ENCODE measurements at places on chromosomes 6 and 20. TPM values are rescaled to one million over a fixed set of nuclear protein-coding genes. Genes with fewer than 3 reads are reported as not detected.
A peak's percentile ranks its signal among the peaks of the same experiment; 100 is the strongest.

DNA sequence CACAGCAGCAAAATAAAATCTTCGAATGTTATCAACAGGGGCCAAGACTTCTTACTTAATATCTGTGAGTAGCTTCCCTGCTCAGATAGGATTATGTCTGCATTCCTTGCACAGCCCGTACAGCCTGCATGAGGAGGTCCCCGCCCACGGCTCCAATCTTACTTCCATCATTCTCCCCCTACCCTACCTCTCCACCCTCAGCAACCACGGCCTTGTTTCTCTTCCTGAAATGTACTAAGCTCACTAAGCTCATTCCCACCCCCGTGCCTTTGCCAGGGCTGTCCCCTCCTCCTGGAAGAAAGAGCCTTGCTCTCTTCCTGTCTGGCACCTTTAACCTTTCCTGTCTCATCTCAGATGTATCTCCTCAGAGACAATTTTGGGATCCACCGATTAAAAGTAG lies 120.4 kb downstream of the BCAS1 start:
- no peak overlapping the region for H3K27ac ChIP-seq
- no peak for DNase-seq
- H3K4me3 ChIP-seq = no peak overlapping the region
- H3K27me3 ChIP-seq = no peaks in the 10 kb centered on the region

GRCh38 chr6:133671376-133671775 lies 217.5 kb upstream of the TCF21 start:
- no peaks in the 10 kb centered on the region for H3K36me3 ChIP-seq
- no peak for DNase-seq
- no peaks in the 10 kb centered on the region for H3K27me3 ChIP-seq

DNA sequence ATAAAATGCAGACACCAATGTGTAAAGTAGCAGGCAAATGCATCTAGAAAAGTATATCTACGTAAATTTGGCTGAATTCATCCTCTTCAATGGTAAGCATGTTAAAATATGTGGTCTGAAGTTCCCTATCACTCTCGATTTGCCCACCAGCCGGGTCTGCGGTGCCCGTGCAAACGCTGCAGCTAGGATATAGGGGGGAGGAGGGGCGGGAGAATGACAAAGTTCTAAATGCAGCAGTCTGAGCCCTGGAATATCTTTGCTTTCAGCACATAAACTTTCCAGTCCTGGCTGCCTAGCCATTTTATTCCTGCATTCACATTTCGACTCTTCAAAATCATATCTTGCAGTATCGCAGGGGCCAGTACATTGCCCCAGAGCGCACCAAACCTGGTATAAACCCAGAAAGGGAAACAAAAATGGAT lies 708 bp downstream of the NRN1 start:
- no peak for DNase-seq
- peak overlapping the region; percentile 23 for H3K4me3 ChIP-seq
- peaks cover 59% of the 10 kb centered on the region for H3K27me3 ChIP-seq

DNA sequence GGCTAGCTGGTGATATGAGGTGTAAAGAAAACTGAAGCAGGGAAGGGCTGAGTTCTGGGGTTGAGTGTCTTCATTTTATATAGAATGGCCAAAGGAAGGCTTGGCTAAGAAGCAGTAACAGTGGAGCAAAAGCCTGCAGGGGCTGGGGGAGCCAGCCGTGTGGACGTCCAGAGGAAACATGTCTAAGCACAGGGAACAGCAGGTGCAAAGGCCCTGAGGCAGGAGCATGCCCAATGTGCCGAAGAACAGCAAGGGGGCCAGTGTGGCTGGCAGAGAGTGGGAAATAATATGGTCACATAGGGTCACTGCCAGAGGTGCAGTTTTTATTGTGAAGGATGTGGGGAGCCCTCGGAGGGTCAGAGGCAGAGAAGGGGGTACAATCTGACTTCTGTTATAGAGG lies 60.5 kb upstream of the KCNG1 start:
- no peaks in the 10 kb centered on the region for H3K36me3 ChIP-seq
- no peak for DNase-seq
- H3K27me3 ChIP-seq = no peaks in the 10 kb centered on the region
- H3K4me1 ChIP-seq = no peaks in the 10 kb centered on the region
- no peak overlapping the region for H3K27ac ChIP-seq
- no peak overlapping the region for H3K4me3 ChIP-seq

- DNase-seq = no peak
- H3K36me3 ChIP-seq = no peaks in the 10 kb centered on the region
- no peaks in the 10 kb centered on the region for H3K27me3 ChIP-seq
- H3K4me3 ChIP-seq = no peak overlapping the region
These were observed 95.9 kb upstream of the JAG1 start for GRCh38 chr20:10769700-10770099.

DNA sequence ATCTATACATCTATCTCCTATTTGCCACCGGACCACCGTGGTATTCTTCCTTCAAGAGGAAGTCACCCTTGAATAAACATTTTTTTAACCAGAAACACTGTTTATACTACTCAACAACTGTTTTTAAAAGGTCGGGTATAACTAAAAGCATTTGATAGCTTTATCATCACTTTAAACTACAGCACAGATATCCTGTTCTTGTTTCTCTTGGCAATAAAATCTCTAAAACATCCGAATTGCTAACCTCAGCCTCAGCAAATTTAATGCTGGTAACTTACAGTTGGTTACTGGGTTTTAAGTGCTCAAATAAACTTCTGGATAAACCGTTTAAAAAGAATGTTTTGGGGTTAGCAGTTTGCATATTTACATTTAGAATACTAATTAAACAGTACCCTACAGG lies 20.4 kb downstream of the ZUP1 start:
- H3K27me3 ChIP-seq = no peaks in the 10 kb centered on the region
- H3K27ac ChIP-seq = no peak overlapping the region
- H3K36me3 ChIP-seq = no peaks in the 10 kb centered on the region
- no peak overlapping the region for H3K4me3 ChIP-seq

- H3K36me3 ChIP-seq = no peaks in the 10 kb centered on the region
- no peaks in the 10 kb centered on the region for H3K27me3 ChIP-seq
- no peak for DNase-seq
- H3K27ac ChIP-seq = no peak overlapping the region
- no peaks in the 10 kb centered on the region for H3K4me1 ChIP-seq
These were observed 186.3 kb downstream of the PLCB4 start for GRCh38 chr20:9255171-9255570.

GRCh38 chr6:10421158-10421920 lies 6.5 kb upstream of the TFAP2A start:
- H3K27ac ChIP-seq = no peak overlapping the region
- no peak overlapping the region for H3K4me3 ChIP-seq
- H3K36me3 ChIP-seq = no peaks in the 10 kb centered on the region
- no peaks in the 10 kb centered on the region for H3K4me1 ChIP-seq
- no peak for DNase-seq
- peaks cover 3% of the 10 kb centered on the region for H3K27me3 ChIP-seq

- DNase-seq = no peak
- no peaks in the 10 kb centered on the region for H3K36me3 ChIP-seq
- no peaks in the 10 kb centered on the region for H3K27me3 ChIP-seq
- no peaks in the 10 kb centered on the region for H3K4me1 ChIP-seq
These were observed 317.6 kb downstream of the BTBD9 start for GRCh38 chr6:38322138-38322537.

GRCh38 chr6:136607204-136607931 lies 57.1 kb upstream of the MAP7 start:
- no peaks in the 10 kb centered on the region for H3K27me3 ChIP-seq
- H3K4me3 ChIP-seq = no peak overlapping the region
- no peak overlapping the region for H3K27ac ChIP-seq
- H3K36me3 ChIP-seq = no peaks in the 10 kb centered on the region
- peaks cover 12% of the 10 kb centered on the region for H3K4me1 ChIP-seq

GLP1R gene
- not detected for total RNA-seq

GRCh38 chr6:1381481-1382330 lies 7.7 kb upstream of the FOXF2 start:
- H3K27me3 ChIP-seq = peaks cover 80% of the 10 kb centered on the region
- peak; percentile 41 for DNase-seq
- H3K4me3 ChIP-seq = no peak overlapping the region
- H3K27ac ChIP-seq = no peak overlapping the region
- H3K36me3 ChIP-seq = no peaks in the 10 kb centered on the region

Data from uterus (tissue), 4 donors.